ENCODE measurements at places on chromosomes 6 and 20.

DNA sequence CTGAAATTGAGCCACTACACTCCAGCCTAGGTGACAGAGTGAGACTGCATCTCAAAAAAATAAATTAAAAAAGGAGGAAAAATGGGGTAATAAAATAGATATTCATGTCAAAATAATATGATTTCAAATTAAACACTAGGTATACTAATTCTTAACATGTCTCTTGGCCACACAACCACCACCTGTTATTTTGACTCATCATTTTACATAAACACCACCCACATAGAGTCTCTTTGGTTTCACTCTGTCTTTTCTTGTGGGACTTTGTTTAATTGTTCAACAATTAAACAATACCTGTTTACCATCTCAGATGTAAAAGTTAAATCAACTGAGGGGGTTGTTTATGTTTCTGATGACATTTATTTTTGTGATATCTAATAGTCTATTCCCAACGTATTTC lies 476.8 kb upstream of the ADGRB3 start:
- no peak for DNase-seq

DNA sequence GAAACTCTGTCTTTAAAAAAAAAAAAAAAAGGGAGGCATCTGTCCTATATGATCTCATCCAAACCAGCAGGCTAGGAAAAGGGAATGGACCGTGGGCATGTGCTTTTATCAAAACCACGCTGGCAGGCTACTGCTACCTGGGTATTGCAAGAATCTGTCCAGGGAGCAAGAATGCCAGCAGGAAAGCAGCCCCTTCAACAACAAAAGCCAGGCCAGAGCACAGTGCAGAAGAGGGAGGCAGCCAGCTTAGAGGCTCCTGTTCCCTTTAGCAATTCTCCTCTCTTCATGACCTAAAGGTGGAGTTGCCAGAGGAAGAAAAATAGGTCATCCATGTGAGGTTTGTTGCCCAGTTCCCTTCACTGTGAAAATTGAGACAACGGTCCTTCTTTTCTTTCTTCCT lies 18.2 kb downstream of the TBC1D20 start:
- no peak for DNase-seq

GRCh38 chr20:50924261-50924920 lies 6.8 kb downstream of the ADNP start:
- DNase-seq, result no peak

DNA sequence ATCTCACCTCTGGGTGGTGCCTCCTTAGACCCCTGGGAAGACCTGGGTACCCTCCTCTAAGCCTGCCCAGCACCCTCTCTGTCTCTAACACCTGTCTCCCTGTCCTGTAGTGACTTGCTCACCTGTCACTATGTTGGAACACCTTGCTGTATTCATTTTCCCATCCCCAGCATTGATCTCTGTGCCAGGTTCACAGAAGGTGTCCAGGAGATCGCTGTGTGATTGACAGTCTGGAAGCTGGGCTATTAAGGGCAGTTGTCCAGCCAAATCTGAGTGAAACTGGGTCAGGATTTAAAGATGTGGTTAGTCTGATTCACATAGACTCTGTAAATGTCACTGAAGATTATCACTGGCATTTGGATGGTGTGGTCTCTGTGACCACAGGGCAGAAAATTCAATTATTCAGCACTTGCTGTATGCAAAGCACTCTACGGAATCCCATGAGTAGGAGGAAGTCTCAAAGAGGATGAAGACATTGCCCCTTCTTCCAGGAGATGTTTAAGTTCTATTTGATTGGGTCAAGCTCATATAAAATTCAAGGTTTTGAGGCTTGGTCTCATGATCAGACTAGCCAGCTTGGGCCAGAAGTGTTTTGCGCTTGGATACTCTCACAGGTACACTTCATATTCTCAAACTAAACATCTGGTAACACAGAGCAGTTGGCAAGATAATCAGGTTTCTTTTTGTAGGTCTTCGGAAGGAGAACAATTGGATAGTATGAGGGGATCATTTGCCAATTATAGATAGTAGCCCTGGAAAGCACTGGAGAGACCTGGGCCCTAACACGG lies 57.8 kb upstream of the TAGAP start:
- DNase-seq, result no peak

- DNase-seq, result no peak
Observed at GRCh38 chr6:41901882-41902519, 6.8 kb upstream of the USP49 start.

DNA sequence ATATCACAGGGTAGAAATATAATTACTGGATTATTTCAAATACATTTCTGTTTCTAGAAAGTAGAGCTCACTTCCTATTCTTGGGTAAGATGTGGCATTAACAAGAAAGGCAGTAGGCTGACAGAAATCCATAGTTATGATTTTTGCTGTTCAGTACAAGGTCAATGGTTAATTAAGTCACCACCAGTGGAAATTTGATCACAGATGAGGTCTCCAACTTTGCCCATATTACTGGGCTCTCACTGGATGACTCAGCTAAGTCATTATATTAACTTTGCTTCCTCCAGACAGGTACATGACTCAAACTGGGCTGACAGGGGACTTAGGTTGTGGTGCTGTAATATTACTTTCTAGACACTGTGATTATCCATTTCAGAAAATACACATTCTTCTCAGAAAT lies 212.4 kb downstream of the GRIK2 start:
- DNase-seq, result no peak

GRCh38 chr6:7727086-7727945 lies 1.4 kb downstream of the BMP6 start:
- DNase-seq, result no peak

DNA sequence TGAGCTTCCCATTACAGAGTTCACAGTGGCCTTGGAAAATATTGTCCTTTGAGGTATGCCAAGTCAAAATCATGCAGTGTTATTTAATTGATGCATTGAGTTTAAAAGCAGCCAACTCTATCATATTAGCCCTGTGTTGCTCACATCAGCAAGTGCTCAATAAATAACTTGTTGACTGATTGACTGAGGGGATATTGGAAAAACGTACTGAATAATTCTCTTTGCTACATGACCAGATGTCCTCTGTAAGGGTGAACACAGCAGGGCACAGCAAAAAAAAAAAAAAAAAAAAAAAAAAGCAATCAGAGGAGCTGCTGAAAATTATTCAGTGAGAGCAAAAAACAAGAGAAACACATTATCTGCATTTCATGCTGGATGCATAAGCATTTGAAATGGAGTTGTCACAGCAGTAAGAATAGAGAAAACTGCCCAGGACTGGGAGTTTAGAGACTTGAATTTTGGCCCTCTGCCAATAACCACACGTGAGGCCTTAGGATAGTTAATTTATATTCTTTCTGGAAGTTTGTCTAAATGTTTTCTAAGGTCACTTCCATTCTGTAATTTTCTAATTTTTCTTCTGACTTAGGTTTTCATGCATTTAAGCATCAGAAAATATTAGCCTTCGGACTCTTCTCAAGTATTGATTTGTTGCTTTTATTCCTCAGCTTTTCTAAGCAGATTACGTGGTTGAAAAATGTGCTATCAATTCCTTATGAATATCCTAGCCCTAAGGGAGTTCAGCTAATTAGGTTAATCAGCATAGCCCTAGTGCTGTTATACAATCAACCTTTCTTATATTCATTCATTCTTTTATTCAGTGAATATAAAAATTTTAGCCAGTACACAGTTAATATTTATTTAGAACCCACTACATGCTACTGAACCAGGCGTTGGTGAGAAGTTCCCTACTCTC lies 246.8 kb upstream of the STXBP5 start:
- DNase-seq, result no peak
